ENCODE measurements at places on chromosomes 6 and 20. TPM values are rescaled to one million over a fixed set of nuclear protein-coding genes. Genes with fewer than 3 reads are reported as not detected.

Gene IYD
- total RNA-seq, result not detected

Gene TCF21
- 0.20 TPM for total RNA-seq

GRCh38 chr20:19275630-19276071 lies 63.2 kb downstream of the SLC24A3 start:
- no peaks in the 10 kb centered on the region for H3K4me1 ChIP-seq
- no peaks in the 10 kb centered on the region for H3K36me3 ChIP-seq
- H3K4me3 ChIP-seq, result no peak overlapping the region
- H3K27me3 ChIP-seq, result no peaks in the 10 kb centered on the region
- no peak for DNase-seq

DNA sequence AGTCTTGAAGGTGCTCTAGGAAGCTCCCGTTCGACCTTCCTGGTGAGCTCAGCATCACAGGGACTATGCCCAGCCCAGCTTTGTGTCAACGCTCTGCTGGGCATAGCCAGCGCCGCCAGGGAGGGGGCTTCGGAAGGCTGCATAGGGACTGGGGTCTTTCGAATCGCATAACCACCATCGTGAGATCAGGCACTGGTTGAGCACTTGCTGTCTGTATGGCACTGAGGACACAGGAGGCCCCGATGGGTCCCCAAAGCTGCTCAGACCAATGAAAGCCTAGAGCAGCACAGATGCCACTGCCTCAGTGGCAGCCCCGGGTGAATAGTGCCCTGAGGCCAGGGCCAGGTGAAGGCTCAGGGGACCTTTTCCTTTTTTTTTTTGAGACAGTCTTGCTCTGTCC lies 96.7 kb downstream of the TAF4 start:
- H3K4me3 ChIP-seq, result no peak overlapping the region
- no peak overlapping the region for H3K27ac ChIP-seq

DNA sequence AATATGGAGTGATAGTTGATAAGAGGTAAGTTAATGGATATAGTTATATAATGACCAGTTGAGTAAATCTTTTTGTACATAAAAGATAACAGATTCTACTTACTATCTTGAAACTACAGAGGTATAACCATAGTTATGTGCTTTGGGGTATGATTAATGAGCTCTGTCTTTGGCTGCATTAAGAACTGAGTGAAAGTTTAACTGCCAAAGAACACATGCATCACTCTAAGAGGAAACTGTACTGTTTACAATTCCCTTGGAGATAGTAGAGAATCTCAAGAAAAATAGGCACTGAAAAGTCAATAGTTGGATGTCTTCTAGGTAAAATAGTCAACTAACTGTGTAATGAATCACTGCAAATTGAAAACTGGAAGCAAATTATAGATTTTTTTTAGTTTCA lies 1129.5 kb downstream of the EPHA7 start:
- H3K36me3 ChIP-seq, result no peaks in the 10 kb centered on the region
- DNase-seq, result no peak
- no peaks in the 10 kb centered on the region for H3K27me3 ChIP-seq
- no peaks in the 10 kb centered on the region for H3K4me1 ChIP-seq

DNA sequence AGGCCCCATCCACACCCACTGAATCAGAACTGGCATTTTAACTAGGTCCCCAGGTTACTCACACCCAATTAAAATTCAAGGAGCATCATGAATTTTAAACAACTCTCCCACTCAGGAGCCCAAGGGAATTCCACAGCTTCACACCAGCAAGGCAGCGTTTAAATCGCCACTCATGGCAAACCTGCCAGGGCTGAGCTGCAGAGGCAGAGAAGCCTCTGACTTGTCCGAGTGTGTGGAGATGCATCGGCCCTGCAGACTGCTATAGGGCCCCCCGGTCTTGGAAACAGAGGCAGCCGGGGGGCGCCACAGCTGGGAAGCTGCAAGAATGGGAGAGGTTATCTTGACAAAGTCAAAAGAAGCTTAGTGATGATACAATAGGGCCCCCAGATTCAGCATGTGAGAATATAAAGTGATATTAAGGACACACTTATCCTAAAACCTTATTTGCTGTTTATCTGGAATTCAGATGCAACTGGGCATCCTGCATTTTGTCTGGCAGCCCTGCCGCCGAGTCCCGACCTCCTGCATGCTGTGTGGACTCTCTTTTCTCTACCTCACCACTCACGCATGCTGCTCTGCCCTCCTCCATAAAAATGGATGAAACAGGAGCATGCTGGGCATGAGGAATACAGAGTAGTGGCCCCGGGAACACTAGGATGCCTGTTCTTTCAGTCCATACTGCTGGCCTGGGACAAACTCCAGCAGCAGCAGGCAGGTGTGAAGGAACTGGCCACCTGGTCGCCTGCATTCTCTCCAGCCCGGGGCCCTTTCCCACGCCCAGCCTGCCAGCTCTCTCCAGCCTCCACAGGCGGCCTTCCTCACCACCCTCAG lies 126.1 kb downstream of the PXDC1 start:
- H3K36me3 ChIP-seq, result no peaks in the 10 kb centered on the region
- H3K4me3 ChIP-seq, result no peak overlapping the region
- H3K4me1 ChIP-seq, result no peaks in the 10 kb centered on the region
- DNase-seq, result no peak
- no peak overlapping the region for H3K27ac ChIP-seq

Measured in HCT116 (cell line).